Neural crest cell (in vitro differentiated cells): ENCODE measurements at places on chromosomes 13 and 19.

- no peak for DNase-seq
Measured at GRCh38 chr13:112583592-112584277, 4.2 kb downstream of the TUBGCP3 start.

DNA sequence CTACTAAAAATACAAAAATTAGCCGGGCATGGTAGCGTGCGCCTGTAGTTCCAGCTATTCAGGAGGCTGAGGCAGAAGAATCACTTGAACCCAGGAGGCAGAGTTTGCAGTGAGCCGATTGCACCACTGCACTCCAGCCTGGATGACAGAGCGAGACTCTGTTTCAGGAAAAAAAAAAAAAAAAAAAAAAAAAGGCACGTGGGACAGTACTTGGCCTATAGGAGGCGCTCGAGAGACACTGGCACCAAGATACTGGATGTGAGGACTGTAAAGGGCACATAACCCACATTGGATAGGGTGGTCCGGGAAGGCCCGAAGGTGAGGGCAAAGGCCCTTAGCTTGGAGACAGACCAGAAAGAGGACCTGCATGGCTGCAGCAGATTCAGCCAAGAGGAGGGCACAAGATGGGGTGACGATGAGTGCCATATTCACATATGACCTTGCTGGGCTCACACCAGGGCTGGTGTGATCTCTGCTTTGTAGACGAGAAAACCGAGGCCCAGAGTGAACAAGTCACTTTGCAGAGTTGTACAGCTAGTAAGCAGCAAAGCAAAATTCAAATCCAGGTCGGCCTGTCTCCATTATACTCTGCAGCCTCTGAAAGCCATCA is 89.4 kb downstream of the DPF1 start:
- peak; percentile 57 for DNase-seq

DNA sequence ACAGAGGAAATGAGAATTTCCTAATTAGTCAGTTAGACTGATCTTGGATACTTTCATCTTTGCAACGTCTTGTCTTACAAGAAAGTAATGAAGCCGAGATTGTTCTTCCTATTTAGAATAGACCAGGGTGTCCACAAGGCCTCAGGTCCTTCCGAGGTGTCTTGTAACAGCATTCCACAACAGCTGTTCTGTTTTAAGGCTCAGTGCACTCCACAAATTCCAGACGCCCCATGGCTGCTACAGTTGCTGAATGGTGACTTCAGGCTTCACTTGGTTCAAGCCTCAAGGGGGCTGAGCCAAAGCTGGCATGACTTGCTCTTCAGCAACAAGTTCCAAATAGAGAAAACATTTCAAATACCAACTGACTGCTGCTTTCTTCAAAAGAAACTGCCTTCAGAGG is 143.4 kb downstream of the SHISA2 start:
- no peak for DNase-seq

DNA sequence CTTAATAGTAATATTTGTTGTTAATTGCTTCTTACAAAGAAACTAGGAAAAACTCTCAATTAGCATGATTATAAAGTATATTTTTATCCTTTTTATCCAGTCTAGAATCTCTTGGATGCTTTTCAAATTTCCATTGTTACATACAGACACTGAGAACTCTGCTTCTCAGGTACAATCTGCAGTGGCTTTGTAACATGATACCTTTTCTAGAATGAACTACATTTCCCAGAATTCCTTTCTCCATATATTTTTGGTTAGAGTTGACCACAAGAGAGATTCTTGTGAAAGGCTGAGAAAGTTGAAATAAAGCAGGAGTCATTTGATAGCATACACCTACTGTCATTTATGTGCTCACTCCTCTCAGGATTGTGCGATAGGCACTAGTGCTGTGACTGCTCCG is 148.6 kb downstream of the SLITRK6 start:
- DNase-seq, result no peak

DNA sequence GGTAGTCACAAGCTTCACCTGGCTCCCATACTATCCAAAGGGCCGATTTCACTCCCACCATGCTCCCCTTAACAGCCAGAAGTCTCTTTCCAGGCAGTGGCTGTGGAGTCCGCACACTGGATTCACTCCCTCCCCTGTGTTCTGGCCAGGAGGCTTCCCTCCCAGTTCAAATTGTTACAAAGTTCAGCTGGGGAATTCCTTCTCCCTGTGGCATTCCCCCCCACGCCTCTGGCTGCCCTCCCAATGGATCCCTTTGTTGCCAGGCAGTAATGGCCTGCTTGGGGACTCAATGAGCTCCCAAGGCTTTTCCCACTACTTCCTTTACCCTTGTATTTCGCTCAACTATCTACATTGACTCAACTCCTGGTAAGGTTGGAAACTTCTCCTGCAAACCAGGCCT is 1921.4 kb upstream of the PCDH20 start:
- DNase-seq, result no peak

DNA sequence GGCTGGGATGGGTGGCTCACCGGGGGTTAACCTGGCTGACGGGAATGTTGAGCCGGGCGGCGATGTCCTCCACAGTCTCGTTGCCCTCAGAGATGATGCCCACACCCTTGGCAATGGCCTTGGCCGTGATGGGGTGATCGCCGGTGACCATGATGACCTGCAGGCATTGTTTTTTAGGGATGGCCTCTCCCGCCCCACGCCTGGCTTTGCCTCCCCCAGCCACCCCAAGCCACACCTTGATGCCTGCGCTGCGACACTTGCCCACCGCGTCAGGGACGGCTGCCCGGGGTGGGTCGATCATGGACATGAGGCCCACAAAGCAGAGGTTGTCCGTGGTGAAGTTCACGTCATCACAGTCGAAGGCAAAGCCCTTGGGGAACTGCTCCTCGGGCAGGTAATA is 16.1 kb downstream of the ATP1A3 start:
- no peak for DNase-seq

DNA sequence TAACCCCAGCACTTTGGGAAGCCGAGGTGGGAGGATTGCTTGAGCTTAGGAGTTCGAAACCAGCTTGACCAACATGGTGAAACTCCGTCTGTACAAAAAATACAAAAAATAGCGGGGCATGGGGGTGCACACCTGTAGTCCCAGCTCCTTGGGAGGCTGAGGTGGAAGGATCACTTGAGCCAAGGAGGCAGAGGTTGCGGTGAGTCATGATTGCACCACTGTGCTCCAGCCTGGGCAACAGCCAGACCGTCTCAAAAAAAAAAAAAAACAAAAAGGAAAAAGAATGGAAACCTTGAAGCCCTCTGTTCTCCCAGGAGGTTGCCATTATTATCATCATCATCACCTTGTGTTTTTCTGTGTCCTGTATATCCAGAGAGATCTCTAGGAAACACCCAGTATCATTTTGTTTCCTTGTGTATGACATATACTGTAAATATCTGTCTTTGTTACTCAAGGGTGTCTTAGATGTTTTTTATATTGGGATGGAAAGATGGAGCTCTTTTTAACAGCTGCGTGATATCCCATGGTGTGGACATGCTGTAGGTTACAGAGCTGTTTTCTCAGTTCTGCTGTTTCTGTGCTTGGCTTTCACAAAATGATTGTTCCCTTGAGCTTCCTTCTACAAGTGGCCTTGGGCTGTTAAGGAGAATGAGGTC is 11.8 kb downstream of the CHAF1A start:
- DNase-seq, result no peak

GRCh38 chr19:31285744-31286143 is 63.5 kb downstream of the TSHZ3 start:
- DNase-seq, result no peak

DNA sequence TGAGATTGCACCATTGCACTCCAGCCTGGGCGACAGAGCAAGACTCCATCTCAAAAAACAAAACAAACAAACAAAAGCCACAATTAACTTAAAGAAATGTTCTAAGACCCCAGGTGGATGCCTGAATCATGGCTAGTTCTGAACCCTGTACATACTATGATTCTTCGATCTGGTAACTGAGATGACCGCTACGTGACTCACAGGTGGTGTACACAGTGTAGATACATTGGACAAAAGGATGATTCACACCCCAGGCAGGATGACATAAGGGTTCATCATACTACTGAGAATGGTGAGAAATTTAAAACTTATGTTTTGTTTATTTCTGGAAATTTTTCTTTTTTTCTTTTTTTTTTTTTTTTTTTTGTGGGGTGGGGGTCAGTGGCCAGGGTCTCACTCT is 6.5 kb downstream of the ZNF426 start:
- no peak for DNase-seq

DNA sequence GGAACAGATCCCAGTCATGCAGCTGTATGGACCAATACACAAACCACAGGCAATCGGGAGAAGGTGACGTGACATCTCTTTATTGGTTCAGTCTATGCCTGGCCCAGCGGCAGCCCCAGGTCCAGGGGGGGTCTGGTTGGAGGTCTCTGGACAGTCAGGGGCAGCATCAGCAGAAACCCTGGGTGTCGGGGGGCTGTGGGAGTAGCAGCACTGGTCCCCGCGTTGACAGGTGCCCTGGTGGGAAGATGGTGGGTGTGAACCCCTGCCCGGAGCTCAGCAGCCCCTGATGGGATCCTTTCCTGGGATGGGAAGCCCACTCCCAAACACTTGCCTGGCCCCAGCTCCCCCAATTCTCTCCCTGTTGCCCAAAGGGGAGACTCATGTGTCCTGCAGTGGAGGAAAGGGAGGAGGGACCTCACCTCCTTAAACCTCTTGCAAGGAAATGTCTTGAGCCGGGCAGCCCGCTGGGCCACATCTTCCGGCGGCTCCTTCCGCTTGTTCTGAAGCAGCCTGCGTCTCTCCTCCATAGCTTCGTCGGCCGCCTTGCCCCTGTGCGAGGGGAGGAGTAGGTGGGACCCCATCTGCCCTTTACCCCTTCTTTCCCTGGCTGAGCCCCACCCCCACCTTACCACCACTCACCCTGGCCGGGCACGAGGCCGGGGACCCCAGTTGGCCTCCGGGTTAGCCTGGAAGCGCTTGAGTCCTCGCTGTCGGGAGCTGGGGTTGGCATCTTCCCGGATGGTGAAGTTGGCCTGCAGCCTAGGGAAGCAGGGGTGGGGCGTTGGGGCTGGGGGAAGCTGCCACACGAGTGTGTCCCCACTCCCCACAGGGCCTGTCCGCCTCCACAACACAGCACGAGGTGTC is 2.4 kb upstream of the LYL1 start:
- no peak for DNase-seq

GRCh38 chr19:3669947-3670795 is 30.1 kb downstream of the PIP5K1C start:
- DNase-seq, result no peak

- DNase-seq, result peak; percentile 55
Measured at GRCh38 chr13:112103961-112104880, 37.3 kb downstream of the SOX1 start.

DNA sequence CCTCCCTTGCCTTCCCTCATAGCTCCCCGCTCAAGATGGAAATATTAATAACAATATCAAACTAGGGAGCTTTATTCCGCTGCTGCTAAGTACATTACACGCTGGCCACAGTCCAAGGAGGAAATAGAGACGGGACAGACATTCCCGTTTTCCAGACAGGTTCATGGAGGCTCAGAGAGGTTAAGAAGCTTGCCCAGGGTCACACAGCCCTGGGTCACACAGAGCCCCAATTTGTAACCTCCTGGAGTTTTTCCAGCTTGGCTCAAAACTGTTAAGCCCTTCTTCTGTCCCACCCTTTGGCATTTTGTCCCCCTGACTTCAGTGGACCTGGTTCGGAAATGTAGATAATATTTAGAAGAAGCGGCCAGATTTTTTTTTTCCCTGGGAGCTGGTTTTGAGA is 2.0 kb downstream of the BICRA start:
- DNase-seq, result no peak

DNA sequence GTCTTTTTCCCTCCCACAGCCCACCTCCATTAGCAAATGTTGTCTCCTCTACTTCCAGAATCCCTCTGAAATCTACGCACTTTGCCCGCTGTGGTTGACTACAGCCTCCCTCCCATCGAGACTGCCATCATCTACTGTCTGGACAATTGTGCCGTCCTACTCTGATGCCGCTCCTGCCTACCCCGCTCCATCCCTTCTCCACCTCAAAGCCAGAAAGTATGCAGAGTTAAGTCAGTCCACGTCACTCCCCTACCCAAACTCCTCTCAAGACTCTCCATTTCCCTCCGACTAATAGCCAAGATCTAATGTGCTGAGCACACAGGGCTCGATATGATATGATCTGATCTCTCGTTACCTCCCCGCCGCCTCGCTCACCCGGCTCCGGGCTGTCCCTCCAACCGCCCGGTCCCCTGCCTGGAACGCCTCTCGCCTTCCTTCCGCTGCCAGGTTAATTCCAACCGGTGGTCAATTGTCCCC is 556 bp downstream of the CACTIN start:
- no peak for DNase-seq

DNA sequence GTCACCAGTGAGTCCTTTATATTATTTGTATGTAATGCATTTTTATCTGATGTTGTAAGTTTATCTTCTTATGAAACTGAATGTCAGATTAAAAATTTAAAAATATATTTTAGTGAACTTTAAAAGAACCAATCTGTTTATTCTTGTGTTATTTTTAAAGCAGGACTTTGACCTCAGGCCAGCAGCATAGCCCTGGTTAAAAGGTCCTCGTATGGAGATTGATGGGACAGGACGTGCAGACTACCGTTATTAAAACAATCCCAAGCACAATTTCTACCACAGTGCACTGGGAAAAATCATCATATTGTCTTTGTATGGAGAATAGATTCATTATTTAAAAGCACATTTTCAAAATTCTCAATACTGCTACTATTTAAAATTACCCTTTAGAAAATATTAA is 573.8 kb upstream of the ARGLU1 start:
- DNase-seq, result no peak

DNA sequence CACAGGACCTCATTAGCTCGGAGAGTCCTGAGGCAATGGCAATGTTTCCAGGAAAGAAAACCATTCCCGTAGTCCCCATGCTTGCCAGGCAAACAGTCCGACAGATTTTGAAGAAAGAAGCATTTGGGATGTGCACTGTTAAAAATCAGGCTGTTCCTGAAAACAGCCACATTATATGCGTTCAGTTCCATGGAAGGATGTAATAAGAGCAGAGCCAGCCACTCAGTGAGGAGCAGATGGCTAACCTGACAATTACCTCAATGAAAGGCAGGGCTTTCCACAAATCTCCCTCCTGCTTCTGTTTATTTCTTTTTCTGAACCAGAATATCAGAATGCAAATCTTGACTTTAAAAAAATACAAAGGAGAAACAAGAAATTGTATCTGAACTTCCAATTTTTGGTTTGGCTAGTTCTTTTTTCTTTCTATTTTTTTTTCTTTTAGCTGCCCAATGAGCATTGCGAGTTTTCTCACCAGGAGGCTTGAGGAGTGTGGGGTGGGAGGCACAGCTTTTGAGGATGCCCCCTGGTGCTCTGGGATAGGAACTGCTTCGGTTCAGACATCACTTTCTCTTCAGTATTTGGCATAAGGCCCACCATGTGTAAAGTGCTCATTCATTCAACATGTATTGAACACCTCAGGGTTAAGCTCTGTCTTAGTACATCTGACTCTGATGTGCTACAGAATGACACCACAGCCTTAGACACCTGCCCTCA is 124.2 kb downstream of the TBC1D4 start:
- DNase-seq, result peak; percentile 14

GRCh38 chr19:8877854-8878705 is 45.9 kb downstream of the MBD3L1 start:
- no peak for DNase-seq
